HFF-Myc (cell line): ENCODE measurements at places on chromosomes 1 and 21.

DNA sequence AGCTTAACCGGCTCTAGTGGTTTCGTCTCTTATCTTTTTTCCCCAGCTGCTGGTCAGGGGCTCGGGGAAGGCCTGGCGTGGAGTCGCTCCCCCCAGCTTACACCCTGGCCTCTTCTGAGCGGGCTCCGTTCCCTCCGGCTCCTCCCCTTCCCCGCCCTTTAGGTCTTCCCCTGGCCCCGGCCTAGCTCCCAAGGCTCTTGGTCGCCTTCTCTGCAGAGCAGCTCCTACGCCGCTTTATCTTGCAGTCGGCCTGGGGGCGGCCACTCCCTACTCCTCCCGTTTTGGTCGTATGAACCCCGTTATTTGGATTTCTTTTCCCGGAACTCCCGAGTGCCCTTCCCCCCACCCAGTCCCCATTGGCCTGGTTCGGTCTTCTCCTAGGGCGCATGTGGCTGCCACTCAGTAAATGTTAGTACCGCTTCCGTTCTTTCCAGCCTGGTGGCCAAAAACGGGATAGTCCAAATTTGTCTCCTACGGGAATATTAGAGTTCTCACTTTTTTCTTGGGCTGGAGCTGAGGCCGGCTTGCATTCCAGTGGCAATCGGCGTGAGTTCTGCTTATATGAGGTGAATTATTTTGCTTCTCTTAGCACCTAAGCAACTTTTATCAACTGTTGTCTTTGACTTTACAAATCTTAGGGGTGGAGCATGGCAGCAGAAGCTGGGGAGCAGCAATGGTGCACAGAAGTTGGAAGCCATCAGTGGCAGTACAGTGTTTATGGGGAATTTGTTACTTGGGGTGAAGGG lies 467 bp downstream of the THRAP3 start:
- DNase-seq, result peak; percentile 66

DNA sequence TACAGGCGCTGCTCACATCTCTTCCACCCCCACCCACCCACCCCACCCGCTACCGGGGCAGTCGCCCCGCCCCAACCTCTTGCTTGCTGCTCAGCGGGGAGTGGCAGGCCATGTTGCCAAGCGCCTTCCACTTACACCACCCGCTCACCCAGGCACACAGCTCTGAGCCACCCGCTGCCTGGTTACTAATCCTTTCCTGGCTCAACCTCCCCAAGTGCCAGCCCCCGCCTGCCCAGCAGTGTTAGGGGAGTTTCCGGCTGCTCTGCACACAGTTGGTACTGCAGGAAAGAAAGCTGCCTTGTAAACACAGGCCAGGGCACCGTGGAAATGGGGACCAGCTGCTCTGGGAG lies 56.2 kb downstream of the LACTBL1 start:
- DNase-seq, result no peak

DNA sequence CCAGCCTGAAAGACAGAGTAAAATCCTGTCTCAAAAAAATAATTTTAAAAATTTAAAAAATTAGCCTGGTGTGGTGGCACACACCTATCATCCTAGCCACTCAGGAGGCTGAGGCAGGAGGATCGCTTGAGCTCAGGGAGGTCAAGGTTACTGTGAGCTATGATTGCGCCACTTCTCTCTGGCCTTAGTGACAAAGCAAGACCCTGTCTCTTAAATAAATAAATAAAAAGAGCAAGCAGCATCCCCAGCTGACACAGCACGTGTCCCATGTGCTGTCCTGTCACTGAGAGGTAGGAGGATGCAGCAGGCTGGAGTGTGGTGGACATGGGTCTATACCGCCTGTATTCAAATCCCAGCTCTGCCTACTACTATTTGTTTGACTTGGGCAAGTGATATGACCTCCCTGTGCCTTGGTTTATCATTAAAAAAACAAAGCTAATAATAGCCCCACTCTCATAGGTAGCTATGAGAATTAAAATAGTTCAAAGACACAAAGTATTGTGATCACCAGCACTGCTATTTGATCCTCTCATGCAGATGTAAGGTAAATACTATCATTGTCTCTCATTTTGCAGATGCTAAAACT lies 22.2 kb upstream of the ECE1 start:
- no peak for DNase-seq

GRCh38 chr1:177950506-177950905 lies 19.4 kb downstream of the SEC16B start:
- DNase-seq, result no peak

GRCh38 chr1:15799928-15800835 lies 7.3 kb downstream of the UQCRHL start:
- DNase-seq, result peak; percentile 52

- DNase-seq, result no peak
Observed at GRCh38 chr1:162557536-162557935, 4.0 kb upstream of the UAP1 start.

DNA sequence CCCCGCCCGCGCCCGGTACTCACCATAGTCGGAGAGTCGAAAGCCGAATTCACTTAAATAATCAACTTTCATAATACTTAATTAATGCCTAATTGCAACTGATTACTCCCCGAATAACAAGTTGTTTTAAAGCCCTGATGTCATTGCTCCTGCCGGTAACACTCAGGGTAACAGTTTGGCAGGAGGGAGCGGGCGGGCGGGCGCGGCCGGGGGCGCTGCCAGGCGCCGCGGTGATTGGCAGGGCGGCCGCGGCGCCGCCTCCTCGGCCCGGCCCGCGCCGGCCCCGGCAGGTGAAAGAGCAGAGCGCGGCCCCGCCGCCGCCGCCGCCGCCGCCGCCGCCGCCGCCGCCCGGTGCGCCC lies 102.2 kb downstream of the CASZ1 start:
- no peak for DNase-seq

DNA sequence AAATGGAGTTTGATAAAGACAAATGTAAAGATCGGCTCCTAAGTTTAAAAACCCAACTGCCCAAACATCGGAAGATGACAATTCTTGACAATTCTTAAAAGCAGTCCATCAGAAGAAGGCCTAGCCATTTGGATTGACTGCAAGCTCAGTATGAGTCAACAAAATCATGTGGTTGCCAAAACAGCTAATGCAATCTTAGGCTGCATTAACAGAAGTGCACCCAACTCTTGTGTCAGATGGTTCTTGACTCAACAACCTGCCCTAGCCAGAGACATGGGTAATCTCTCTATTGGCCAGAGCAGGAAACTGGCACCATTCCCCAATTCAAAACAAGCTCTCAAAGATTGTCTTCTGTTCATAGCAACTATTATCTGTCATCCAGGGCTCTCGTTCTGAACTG lies 9.9 kb upstream of the NCF2 start:
- DNase-seq, result no peak

DNA sequence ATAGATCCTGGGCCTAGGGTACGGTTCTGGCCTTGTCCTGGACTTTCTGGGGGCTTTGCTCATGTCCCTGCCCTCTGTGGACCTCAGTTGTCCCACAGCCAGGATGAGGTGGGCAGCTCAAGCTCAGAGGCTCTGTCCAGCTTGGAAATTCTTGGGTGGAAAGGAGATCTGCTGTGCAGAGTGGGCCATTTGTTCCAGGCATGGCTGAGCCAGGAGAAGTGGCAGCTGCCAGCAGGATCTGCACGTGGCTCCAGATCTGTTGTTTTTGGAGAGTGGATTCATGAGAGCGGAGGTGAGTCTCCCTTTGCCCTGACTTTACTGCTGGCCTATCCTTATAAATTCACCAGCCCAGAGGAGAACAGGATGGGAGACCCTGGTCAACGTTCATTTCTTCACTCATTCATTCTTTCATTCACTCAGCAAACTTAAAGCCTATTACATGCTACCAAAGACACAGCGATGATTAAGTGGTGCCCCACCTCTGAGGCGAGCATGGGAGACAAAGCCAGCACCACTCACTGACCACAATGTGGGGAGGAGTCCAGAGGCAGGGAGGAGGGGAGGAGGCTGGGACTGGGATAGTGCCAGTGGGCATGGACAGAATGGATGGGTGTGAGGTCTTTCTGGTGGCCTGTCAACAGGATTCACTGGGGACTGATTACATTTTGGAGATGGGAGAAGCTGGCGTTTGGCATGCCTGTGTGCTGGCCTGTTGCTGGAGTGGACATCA lies 205.1 kb downstream of the TRABD2B start:
- DNase-seq, result no peak

DNA sequence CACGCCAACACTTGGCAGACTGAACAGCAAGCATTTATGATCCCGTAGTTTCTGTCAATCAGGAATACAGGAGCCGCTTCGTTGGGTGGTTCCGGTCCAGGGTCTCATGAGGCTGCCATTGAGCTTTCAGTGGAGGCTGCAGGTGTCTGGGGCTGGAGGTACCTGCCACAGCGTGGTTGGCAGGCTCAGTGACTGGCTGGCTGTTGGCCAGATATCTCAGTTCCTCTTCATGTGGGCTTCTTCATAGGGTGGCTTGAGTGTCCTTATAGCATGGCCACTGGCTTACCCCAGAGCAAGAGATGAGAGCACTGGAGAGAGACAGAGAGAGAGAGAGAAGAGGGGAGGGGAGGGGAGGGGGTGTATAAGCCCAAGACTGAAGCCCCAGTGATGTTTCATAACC lies 29.3 kb downstream of the PIK3CD start:
- DNase-seq, result no peak

DNA sequence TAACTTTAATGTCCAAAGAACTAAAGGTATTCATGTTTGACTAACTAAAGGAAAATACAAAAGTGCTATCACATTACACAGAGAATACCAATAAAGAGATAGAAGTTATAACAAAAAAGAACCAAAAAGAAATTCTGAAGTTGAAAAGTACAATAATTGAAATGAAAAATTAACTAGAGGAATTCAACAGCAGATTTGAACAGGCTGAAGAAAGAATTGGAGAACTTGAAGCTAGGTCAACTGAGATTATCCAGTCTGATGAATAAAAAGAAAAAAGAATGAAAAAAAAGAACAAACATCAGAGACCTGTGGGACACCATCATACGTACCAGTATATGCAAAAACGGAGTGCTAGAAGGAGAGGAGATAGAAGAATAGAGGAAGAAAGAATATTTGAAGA lies 78.5 kb downstream of the NUP210L start:
- no peak for DNase-seq

DNA sequence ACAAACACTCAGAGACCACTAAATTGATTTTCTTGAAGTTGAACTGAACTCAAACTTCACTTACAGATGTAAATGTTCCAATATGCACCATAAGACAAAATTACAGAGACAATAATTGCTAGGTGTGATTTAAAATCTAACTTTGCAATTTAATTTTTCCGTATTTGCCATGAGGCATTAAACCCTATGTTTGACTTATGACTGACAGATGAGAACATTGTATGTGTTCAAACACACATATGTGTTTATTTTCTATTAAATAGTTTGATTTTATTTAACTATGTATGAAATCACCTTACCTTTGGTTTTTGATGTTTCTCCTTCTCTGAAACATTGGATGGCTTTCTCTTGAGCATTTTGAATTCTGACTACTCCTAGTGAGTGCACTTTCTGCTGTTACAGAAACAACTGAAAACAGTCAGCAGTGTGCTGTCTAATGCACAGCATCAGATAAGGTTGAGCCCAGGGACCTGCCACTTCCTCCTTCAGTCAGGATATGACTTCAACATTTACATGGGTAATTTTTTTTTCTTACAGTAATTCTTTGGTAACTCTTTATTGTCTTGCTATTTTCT lies at the start of gene SAMSN1:
Gene SAMSN1 (minus strand): TSS at position 410 of the 575 bp plus-strand sequence. CDS start 54 bp downstream, at position 356.
- DNase-seq, result no peak

DNA sequence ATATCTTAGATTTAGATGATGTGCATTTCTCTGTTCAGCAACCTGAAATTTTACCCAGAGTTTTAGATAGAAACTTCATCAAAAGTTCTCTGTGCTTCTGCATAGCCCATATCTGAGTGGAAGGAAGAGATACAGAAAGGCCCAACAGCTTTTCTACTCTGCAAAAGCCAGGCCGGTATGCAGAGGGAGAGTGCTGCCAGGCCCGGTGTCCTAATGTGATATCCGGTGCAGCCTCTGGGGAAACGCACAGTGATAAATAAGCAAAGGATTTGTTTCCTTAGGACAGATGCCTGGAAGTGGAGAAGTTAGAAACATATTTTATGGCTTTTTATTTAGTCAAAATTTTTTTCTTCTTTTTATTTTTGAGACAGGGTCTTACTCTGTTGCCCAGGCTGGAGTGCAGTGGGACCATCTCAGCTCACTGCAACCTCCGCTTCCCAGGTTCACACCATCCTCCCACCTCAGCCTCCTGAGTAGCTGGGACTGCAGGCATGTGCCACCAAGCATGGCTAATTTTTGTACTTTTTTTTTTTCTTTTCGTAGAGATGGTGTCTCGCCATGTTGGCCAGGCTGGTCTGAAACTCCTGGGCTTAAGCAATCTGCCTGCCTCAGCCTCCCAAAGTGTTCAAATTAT lies 145.8 kb downstream of the PATJ start:
- no peak for DNase-seq

DNA sequence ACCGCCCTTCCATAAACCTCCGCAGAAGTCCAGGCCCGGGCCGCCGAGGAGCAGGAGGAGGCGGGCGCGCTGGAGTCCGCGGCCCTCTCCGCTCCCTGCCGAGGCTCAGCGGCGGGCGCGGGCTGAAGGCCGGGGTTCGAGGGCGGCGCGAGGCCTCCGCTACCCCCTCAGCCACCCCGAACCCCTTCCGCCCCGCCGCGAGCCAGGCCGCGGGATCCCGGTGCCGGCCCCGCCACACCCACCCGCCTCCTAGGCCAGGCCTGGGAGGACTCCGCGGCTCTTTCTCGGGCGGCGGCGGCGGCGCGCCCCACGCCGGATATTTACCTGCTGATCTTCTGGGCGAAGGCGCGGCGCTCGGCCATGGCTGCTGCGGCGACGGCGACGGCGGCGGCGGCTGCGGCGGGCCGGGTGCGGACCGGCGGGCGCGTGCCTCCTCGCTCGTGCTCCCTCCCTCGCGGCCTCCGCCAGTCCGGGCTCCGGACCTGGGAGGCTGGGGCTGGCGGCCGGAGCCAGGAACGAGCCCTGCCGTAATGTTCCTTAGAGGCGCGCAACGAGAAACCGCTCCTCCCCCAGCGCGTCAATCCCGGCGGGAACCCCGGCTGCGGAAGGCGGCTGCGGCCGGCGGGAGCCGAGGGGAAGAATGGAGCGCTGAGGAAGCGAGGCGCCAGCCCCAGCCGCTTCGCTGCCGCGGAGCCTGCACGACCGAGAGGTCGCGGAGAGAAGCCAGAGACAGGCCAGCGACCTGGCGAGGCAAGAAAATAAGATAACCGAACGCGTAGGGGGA lies at the start of gene DOCK7:
Gene DOCK7 (minus strand): TSS at position 484 of the 784 bp plus-strand sequence. CDS start 122 bp downstream, at position 362.
- no peak for DNase-seq

DNA sequence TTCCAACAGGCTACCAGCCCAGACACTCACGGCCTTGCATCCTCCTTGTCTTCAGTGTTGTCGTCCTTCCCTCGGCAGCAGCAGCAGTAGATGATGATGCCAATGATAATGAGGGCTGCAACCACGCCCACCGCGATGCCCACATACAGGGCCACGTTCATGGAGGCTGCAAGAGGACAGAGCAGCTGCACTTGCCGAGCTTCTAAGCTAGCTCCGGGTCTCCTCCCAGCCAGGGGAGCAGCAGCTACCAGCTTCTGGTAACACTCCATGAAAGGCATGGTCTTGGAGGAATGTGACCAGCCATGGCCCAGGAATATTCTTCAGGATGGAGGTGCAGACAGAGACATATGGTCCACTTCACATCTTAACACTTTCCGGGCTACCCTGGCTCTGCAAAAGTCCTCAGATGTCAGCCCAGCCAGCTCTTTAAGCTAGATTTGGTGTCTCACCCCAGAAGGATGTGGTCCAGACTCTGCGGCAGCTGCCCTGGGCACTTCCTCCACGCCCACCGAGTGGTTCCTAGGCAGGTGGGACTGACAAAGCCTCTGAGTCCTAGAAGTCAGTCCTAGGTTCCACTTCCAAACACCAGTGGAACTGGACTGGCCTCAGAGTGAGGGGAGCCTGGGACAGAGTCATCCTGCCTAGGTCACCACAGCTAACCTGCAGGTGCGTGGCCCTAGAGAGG lies 35.1 kb downstream of the GPA33 start:
- DNase-seq, result no peak

GRCh38 chr1:188188317-188188716 lies 1359.6 kb downstream of the PLA2G4A start:
- no peak for DNase-seq
